Stimulated activated CD4-positive, alpha-beta T cell treated with anti-CD3 and anti-CD28 coated beads, Interleukin-15, amount 100 ng/mL, for 48 hours (primary cell): ENCODE measurements at places on chromosomes 6 and 20.

DNA sequence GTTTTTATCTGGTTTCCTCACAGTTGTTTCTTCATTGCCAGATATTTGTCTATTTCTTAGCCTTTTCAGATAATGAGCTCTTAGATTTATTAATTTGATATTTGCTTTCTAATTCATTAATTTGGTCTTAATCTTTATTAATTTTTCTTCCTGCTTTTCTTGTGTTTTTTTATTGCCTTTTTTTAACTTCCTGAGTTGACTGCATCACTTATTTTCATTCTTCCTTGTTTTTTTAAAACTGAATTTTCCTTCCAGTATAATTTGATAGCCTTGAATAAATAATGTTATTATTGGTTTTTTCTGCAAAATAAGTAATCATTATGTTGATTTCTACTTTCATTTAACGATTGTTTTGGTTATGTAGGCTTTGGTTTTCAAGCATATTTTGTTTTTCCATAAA, 91.5 kb downstream of the RNF144B start:
- no peak for DNase-seq

DNA sequence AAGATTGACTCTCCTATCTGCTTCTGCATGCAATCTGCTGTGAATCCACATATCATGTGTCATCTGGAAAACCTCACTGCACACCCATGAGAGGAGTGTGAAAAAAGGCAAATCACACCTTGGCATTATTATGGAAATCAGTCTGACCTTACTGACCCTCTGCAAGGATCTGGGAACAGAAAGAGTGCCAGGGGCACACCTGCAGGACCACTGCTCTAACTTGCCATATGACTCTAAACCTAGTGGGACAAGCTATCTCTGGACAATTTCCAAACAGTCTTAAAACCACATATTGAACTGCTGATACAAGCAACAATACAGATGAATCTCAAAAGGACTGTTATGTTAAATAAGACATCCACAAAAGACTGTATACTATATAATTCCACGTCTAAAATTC, 50.3 kb downstream of the ABHD12 start:
- no peak for DNase-seq

DNA sequence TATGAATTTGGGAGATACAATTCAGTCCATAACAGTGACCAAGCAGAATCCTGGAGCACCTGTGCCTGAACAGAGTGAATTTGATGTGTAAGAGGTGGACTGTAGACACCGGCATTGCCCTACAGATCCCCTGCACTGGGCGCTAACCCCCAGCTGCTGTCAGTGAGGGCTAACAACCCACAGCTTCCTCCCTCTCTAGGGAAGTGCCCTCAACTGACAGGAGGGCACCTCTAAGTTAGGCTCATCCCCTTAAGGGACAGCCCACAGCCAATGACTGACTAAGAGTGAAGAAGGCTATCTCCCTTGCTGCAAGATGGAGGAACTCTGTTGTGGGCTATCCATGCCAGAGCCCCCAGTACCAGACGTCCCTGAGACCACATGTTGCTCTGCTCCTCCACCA, 15.3 kb upstream of the BPIFB1 start:
- DNase-seq = no peak

DNA sequence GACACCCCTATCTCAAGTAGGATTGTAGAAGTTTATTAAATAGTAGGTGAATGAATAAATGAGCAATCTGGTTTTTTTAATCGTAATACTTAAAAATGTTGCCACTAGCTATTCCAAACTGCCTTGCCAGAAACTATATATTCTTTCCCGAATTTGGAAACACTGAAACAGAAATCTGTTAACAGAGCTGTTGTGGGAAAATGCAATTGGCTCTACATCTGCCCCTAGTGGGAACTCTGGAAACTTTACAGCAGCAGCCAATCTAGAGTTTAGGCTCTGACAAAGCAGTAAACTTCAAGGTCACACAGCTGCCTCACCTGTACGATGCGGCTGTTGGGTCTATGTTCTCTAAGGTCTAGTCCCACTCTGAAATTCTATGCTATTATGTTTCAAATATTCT, 41.7 kb downstream of the SYNE1 start:
- DNase-seq = no peak

- no peak for DNase-seq
Observed at GRCh38 chr6:126959765-126960164, 158.7 kb upstream of the RSPO3 start.

- no peak for DNase-seq
Observed at GRCh38 chr20:57030611-57031600, 235.5 kb downstream of the BMP7 start.
